Karpas-422 (cell line): ENCODE measurements at places on chromosomes 7 and 10. TPM values are rescaled to one million over a fixed set of nuclear protein-coding genes. Genes with fewer than 3 reads are reported as not detected.

DNA sequence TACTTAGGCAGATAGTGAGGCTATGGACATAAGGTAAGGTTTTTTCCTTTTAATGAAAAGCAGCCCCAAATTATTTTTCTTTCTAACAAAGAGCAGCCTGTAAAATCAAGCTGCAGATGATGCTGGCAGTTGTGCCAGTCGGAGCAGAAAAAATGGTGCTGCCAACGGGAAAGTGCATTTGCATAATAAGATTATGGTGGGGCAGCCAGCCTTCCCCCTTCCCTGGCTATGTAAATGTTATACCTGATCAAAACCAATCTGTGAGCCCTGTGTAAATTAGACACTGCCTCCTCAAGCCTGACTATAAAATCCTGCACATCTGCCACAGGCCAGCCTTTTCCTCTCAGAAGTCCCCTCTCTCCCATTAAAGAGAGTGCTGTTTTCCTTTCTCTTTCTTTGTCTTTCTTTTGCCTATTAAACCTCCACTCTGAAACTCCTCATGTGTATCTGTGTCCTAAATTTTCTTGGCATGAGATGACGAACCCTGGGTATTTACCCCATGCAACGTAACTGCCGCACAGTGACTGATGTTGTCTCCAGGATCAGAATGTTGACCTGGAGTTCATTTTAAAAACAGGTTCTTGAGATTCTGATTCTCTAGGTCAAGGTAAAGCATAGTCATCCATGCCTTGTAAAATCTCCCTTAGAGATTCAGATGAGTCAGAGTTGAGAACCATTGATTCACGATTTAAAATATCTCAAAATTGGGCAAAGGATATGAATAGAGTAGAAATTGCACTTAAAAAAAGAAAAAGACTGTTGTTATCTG is 167.3 kb upstream of the C1GALT1 start:
- H3K36me3 ChIP-seq = no peaks in the 10 kb centered on the region
- H3K27ac ChIP-seq = no peak overlapping the region
- peak; percentile 44 for DNase-seq
- no peak overlapping the region for H3K4me3 ChIP-seq
- peaks cover 7% of the 10 kb centered on the region for H3K4me1 ChIP-seq

GRCh38 chr7:132756484-132756990 is 180.3 kb upstream of the PLXNA4 start:
- H3K4me3 ChIP-seq = no peak overlapping the region
- H3K36me3 ChIP-seq = no peaks in the 10 kb centered on the region
- DNase-seq = no peak

- no peak overlapping the region for H3K4me3 ChIP-seq
- H3K36me3 ChIP-seq = no peaks in the 10 kb centered on the region
- DNase-seq = no peak
- no peaks in the 10 kb centered on the region for H3K4me1 ChIP-seq
These were observed 87.5 kb downstream of the ATXN7L1 start for GRCh38 chr7:105788816-105789349.

GRCh38 chr10:76974017-76974691 is 663.5 kb downstream of the KCNMA1 start:
- no peak overlapping the region for H3K27ac ChIP-seq
- no peak for DNase-seq
- no peaks in the 10 kb centered on the region for H3K4me1 ChIP-seq
- no peak overlapping the region for H3K4me3 ChIP-seq

DNA sequence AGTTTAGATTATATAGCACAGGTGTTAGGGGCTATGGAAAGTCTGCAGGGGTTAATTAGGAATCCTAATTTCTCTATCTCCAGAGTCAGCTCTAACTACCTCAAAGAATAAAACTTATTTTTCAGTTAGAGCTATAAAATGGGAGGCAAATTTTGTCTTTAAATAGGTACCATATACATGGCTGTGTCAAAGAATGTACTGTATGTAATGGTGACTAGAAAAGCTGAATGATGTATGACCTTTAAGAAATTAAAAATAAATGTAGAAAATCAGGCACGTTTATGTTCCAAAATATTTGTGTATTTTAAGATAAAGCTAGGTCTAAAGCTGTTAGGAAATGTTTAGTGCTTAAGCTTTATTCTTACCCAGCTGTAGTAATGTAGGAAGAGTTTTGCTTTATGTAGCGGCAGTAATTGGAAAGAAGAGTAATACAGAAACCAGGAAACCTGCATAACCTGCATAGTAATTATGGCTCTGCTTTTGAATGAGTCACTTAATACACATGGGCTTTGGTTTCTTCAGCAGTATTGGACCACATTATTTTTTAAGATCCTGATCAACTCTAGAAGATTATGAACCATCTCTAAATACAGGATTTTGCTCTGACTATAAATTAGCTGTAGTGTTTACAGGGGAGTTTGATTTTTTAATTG is 85.0 kb downstream of the KMT2E start:
- H3K27me3 ChIP-seq = no peaks in the 10 kb centered on the region
- no peak overlapping the region for H3K4me3 ChIP-seq
- H3K36me3 ChIP-seq = peaks cover 44% of the 10 kb centered on the region
- no peaks in the 10 kb centered on the region for H3K4me1 ChIP-seq

DNA sequence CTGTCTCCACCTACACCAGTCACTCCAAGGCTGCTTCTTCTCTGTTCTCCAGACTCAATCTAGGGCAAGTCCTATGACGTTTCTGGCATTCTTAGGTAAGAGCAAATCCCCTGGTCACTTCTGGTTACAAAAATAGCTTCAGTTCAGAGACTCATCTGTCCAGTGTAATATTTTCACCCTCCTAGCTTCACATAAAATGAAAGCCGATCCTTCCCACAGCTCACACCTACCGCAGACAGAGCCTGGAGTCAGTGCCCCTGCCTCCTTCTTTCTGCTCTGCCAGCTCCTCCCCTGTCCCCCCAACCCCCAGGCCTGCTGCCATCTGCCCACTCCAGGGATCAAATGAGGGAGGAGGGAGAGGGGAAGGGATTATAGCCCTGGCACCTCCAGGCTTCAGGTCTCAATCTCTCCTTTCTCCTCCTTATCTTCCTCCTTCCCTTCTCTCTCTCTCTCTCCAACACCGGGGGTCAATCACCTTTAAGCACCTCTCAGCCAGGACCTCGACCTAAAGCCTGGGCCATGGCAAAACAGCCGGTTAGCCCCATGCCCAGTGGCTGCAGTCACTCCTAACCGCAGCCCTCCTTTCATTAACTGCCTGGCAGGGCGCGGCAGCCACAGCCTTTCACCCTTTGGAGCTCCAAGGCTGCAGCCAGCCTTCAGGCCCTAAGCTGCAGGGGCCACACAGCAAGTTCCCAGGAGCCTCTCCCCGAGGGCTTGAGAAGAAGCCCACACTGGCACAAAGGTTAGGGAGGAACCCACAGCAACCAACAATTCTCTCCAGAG is 292.6 kb upstream of the MGMT start:
- H3K4me1 ChIP-seq = no peaks in the 10 kb centered on the region
- no peak overlapping the region for H3K4me3 ChIP-seq
- H3K36me3 ChIP-seq = no peaks in the 10 kb centered on the region
- DNase-seq = no peak
- H3K27me3 ChIP-seq = 0 out of 2 replicates have a peak, but pooled peaks cover 3% of the 10 kb centered on the region

Gene CPA1
- not detected in 2 replicates for total RNA-seq

Gene UNCX
- not detected in 2 replicates for total RNA-seq
